ENCODE measurements at places on chromosomes 3 and 15. TPM values are rescaled to one million over a fixed set of nuclear protein-coding genes. Genes with fewer than 3 reads are reported as not detected.

DNA sequence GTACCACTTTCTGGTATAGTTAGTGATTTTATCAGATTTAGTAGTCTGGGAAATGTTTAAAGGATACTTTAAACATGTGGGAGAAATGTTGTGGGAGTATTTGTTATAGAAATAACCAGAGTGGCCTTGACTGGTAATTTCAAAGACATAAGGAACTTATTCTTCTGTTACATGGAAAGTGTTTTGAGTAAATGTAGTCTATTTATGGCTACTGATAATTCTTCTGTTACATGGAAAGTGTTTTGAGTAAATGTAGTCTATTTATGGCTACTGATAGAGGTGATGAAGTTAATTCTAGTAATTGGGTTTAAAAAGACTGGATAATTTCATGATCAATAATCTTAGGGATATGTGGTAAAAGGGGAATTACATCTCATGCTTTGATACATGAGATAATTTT is 17.7 kb downstream of the REC114 start:
- no peak for DNase-seq

- no peak for DNase-seq
These were observed 672 bp downstream of the NEDD4 start for GRCh38 chr15:55992769-55993110.

DNA sequence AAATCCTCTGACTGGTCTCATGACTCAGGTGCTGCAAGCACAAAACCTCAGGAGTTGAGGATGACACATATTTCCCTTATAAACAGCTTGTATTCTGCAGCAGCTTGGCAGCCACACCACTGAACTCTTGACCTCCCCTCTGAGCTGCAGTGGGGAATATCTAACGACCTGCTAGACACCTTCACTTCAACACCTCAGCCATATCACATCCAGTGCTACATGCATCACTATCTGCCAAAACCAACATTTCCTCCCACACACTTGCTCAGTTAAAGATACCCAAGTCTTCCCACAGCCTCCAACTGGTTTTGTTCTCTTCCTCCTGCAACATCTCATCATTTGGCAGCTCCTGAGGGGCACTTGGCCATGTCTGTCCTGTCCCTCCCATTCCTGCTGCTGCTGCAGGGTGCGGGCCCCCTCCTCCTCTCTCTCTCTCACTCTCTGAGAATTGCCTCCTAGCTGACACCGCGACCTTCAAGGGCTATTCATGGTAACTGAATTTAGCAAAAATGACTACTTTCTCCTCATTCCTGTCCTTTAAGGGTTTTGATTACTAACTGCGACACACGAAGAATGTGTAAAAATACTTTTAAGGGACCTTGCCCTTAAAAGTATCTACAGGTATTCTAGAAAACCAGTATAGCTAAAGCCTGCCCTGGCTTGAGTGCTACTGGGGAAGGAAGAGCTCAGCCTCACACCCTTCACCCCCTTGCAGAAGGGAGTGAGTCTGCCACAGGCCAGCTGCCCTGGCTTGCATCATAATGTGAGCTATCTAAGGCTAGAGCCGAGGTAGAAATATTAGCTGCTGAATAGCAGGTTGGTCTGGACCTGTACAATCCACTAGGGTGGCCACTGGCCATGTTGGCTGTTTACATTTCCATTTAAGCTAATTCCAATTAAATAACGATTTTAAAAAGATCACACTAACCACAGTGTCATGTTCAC is 5.0 kb upstream of the CCR9 start:
- no peak for DNase-seq

DNA sequence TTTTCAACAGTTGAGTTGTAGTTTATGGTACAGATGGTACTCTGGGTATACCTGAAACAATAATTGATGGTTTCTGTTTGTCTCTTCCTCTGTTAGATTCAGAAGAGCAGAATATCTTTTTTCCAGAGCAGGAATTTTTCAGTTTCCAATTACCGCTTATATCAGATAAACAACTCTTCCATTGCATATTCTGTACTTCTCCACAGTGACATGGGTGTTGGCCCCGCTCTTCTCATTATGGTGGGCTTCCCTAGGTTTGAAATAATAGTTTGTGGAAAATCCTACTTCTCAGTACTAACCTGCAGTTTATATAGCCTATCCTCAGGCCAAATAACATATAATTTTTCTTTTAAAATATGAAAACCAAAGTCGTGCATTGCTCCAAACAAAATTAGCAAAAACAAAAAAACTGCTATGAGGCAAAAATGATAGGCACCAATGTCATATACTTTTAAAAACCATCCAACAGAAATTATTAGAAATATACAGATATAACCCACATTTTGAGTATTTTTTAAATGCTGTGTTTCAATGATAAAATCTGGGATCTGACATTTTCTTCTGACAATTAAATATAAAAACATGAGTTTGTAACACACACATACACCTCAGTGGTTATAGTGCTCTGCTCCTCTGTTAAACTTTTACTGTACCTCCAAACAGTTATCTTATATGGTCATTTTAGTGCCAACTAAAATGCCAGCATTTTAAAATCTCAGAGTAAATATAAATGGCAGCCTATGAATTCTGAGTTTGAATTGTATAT is 56.8 kb downstream of the CMSS1 start:
- DNase-seq = no peak

- DNase-seq = no peak
These were observed 102.9 kb downstream of the FNDC3B start for GRCh38 chr3:172142051-172142863.

DNA sequence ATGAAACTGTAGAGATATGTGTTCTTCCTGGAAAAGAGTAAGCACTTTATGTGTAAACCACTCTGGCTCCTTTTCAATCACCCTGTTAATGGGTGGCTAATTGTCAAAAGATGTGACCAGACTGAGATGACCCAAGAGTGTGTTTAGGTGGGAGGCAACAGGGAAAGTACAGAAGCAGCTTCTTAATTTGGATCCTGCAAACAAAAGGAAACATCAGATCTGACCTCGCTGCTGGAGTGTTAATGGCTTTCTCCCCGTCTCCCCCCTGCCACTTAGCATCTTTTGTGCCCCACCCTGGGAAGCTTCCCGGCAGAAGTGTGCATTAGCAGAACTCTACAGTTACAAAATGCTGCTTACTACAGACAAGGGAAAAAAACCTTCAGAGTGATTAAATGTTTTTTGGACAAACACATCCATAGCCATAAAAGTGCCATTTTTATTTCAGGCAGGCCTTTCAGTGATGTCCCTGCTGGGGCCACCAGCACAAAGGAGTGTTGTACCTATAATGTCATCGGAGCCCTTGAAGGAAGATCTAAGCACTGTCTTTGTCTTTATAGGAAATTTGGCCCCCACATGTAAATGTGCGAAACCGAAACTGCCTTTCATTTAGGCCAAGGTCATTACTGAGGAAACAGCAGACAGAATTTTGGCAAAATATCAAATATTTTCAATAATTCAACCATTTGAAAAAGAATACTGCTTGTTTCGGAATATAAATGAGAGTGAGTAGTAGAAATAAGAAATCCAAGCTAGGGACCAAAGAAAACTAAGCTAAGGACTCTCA is 311.0 kb downstream of the WDR72 start:
- DNase-seq = no peak

DNA sequence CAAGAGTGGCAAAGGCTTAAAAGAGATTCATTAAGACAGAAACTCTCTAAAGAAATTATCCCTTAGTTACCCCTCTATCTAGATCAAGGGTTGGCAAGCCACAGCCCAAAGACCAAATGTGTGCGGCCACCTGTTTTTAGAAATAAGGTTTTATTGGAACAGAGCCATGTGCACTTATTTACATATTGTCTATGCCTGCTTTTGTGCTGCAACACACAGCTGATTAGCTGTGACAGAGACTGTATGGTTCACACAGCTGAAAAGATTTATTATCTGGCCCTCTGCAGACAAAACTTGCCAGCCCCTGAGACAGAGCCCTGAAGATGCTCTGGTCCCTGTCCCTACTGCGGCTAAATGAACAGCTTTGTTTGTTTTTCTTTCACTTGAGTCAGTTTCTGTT is 88.1 kb downstream of the ADAMTS9 start:
- no peak for DNase-seq

DNA sequence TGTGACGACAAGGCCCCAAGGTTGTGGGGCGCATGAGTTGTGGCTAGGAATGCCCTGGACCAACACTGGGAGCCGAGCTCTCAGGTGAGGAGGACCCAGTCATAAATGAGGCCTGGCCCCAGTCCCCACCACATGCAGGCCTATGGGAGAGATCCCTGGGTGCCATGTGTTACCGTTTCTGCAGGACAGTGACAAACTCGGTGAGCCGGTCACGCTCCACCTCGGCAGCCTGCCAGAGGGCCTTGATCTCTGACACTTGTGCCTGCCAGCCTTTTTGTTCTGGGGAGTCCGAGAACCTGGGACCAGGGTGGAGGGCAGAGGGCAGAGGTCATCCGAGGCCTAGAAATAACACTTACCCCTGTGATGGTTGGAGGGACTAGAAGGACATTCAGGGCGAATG is 27.7 kb upstream of the HHATL start:
- DNase-seq = no peak

DNA sequence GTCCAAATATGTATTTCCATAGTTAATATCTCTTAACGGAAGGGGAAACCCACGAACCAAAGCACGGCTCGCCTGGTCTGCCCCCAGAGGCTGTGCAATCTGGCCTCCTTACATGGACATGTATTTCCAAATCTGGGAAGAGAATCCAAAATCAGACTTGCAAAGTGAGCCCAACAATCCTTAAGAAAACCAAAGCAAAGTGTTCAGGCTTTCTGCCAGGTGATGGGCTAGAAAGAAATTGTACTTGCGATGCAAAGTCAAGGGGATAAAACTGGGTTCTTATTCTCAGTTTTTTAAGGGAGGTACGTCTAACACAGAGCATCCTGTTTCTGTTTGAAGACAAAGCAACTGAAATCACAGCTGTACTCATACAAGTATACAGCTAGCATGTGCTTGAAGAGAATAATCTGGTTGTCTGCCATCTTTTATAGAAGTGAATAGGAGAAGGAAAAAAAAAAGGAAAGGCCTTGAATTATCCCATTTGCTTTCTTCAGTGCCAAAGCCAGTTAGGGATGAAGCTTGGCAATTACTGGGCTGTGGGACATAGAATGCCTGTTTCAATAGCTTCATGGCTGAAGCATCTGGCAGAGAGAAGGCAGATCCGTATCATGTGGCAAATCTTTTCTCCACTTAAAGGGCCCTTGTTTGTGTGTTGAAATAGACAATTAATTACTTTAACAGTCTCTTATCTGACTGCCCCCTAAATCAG is 48.4 kb downstream of the LRIG1 start:
- DNase-seq = no peak

DNA sequence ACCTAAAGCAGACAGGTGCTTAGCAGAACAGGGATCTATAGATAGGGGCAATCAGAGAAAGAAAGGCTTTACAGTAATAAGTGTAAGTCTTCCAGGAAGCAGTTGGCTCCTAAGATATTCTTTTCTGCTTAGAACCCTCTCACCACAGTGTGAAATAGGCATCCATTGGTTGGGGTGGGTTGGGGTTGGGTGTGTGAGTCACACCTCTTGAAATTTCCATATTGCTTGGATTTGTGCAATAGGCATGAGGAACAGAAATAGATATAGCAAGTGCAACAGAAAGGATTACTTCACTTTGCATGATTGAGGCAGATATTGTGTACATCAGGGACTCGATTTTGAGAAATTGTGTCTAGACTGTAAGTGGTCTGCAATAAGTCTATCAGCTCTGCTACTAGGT is 200.1 kb upstream of the GAP43 start:
- no peak for DNase-seq

- DNase-seq = no peak
These were observed 12.3 kb upstream of the ULK4 start for GRCh38 chr3:41974223-41974622.

- DNase-seq = no peak
These were observed 104.3 kb upstream of the TSC22D2 start for GRCh38 chr3:150303768-150304167.

ITIH1 gene
- not detected for total RNA-seq

EPHB3 gene
- total RNA-seq = 5.7 TPM

TLR9 gene
- total RNA-seq = not detected

OIP5 gene
- total RNA-seq = 2.4 TPM

OPA1 gene
- 136 TPM for total RNA-seq

ALDH1L1 gene
- 1.6 TPM for total RNA-seq

A4GNT gene
- total RNA-seq = not detected

BFSP2 gene
- not detected for total RNA-seq

SLC30A4 gene
- 38.7 TPM for total RNA-seq

GPR156 gene
- total RNA-seq = 2.0 TPM
